ENCODE measurements at places on chromosomes 3 and 15.

DNA sequence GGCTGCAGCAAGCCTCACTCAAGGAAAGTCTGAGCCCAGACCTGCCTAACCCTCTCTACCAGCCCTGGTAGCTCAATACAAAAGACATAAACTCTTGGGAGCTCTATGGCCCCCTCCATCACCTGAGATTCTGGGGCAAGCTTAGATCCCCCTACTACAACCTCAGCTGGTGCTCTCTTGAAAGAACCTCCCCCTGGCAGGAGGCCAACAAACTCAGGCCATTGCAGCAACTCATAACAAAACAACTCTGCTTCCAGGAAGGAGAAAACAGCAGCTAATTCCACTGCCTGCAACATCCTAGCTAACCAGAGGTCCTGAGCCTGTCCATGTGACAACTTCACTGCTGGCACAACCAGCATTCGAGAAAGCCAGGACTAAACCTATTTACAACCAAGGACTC is 169.2 kb downstream of the ROBO1 start:
- no peak for DNase-seq

DNA sequence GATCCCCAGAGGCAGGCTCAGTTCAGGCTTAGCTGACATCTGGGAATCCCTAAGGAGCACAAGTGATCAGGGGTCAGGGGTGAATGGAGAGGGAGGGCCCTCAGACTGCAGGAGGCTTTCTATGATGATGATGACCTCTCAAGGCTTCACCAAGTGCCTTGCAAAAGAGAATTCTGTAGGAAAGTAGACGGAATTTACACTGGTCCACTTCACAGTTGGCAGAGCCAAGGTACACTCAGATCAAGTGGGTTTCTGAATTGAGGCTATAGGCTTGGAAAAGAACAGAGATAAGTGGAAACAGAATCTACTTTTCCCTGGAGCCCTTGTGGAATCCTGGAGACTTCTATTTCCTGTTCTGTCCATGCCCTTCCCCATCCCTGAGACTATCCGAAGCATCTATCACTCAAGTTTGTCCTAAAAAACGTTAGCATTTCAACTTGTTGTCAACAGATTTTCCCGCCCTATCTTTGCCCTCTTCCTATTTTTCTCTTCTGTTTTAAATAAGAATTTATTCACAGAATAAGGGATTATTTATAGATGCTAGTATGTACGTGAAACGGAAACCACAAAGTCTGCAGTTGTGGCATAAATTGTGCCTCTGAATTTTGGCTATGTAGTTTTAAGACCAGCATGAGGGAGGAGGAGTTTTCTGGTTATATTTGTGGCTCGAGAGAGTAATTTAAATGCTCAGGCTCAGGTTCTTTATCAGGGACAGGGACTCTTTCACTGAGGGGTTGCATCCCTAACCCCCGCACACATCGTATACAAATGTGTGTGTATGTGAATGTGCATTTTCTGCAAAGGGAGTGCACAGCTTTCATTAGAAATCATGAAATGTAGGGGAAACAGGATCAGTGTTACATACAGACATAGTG is 12.8 kb downstream of the GCSAM start:
- DNase-seq: no peak

GRCh38 chr3:47961036-47961435 is 55.2 kb downstream of the MAP4 start:
- no peak for DNase-seq

DNA sequence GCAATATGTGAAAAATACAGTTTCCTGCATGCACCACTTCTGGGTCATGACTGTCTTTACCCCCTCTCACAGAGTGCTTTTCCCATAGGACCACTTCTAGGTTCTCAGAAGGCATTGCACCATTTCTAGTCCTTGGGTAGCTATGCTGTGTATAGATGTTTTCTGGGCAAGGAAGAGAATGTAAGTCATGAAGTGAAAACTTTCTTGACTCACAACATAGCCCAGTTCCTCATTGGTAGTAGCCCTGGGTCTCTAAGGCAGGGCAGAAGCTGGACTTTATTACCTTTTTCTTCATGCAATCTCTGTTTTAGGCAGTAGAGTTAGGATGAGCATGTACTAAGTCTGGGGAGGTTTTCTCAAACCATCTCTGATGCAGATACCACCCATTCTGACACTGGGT is 203.1 kb downstream of the EPHB1 start:
- DNase-seq: no peak

DNA sequence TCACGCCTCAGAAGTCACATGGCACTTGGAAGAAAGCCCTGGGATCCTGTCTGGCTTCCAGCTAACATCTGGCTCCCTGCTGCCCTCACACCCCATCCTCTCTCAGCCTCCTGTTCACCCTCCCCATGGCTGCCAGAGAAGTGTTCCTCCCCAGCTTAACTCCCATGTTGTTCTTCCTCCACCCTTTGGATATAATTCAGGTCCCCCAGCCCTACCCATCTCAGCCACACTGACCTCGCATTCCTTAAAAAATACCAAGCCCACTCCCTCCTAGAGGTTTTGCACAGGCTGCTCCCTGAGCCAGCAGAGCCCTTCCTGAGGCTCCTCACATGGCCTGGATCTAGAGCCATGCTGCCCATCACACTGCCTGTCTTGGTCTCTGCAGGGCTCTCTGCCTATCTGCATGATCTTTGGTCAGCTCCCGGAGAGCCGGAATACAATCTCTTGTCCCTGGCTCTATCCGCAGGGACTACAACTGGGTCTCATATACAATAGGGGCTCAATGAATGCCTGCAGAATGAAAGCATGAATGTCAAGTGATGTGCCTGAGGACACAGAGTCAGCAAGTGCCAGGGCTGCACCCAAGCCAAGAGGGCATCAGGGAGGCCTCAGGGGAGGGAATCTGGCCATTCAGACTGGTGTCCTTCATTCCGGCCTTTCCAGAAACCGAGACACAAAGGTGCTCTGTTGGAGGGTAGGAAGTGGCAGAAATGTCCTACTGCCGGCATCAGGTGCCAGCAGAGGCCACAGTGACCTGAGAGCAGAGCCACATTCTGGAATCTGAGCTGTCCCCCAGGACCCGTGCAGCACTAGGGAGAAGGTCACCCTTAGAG is 3.8 kb upstream of the TKT start:
- no peak for DNase-seq

DNA sequence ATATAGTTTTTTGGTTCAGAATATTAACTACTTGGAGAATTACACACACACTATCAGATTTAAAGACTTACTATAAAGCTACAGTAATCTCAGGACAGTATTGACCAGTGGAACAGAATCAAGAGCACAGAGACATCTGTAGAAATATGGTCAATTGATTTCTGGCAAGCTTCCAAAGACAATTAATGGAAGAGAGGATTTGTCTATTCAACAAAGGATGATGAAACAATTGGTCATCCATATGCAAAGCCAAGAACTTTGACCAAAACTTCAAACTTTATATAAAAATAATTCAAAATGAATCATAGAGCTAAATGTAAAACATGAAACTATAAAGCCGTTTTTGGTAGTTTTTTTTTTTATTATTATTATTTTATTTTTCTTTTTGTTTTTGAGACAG is 29.8 kb upstream of the MB21D2 start:
- no peak for DNase-seq

GRCh38 chr15:52682781-52683180 is 3.6 kb upstream of the ATOSA start:
- DNase-seq: no peak

- no peak for DNase-seq
Measured at GRCh38 chr3:56772952-56773938, 28.5 kb downstream of the ARHGEF3 start.

DNA sequence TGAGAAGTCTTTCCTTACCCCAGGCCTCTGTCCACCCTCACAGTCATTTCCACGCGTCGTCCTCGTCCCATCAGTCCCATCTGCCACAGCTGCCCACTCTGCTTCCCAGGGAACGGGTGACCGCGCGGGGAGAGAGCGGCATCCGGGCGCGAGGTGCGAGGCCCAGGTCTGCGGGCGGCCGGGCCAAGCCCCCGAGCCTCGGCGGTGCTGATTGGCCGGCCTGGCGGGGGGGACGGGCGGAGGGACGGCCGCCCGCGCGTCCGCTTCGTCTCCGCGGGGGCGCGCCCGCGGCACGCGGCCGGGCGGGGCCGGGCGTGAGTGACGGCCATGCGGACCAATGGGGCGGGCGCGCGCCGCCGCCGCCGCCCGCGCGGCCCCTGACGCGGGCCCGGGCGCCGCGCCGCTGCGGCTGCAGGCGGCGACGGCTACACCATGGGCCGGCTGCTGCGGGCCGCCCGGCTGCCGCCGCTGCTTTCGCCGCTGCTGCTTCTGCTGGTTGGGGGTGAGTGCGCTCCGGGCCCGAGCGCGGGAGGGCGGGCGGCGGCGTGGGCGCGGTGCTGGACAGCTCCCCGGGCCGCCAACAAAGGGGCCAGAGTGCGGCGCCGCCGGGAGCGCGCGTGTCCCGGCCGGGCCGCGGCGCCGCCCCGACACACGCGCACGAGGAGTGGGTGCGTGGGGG is at the start of gene PODXL2:
PODXL2 (plus strand) TSS at position 398 of the 679 bp plus-strand sequence; CDS start at position 433, 35 bp downstream.
- DNase-seq: peak; percentile 79

GRCh38 chr3:13599887-13600450 is 51.0 kb downstream of the FBLN2 start:
- DNase-seq: no peak

GRCh38 chr3:117308756-117309155 is 599.2 kb downstream of the TUSC7 start:
- no peak for DNase-seq

DNA sequence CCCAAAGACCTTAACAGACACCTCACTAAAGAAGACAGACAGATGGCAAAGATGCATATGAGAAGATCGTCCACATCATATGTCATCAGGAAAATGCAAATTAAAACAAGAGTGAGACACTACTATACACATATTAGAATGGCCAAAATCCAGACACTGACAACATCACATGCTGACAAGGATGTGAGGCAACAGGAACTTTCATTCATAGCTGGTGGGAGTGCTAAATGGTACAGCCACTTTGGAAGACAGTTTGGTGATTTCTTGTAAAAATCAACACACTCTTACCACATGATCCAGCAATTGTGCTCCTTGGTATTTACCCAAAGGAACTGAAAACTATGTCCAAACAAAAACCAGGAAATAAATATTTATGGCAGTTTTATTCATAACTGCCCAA is 17.6 kb downstream of the CHDH start:
- DNase-seq: no peak

GRCh38 chr3:147422196-147422595 is 13.0 kb downstream of the ZIC1 start:
- DNase-seq: no peak

DNA sequence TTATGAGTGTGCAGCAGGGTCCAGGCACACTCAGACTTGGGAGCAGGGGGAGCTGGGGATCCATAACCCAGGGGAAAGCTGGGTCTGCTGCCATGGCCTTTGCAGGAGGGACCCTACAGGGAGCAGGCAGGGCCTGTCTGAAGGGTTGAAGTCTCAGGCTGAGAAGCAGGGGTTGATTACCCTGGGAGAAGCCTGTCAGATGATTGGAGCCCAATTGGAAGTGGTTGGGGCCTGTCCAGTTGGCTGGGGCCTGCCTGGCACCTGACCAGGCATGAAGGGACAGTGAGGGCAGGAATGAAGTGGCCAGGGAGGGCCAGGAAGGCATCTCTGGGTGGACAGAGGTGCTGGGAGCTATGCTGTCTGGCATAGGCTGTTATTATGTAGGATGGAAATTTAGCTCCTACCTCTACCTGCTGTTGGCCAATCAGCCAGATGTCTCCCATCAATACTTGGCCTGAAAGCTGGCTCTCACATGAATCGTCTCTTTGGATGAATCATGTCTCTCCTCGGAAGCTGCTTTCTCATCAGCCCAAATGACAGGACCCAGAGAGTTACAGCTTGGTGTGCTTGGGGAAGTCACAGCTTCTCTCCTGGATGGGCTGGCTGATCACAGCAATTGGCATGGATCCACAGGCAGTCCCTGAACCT is 27.4 kb upstream of the SLCO2A1 start:
- DNase-seq: no peak

GRCh38 chr3:125684199-125684598 is 88.9 kb upstream of the OSBPL11 start:
- no peak for DNase-seq

- DNase-seq: no peak
Measured at GRCh38 chr15:27928386-27928785, 170.7 kb downstream of the OCA2 start.

- DNase-seq: no peak
Measured at GRCh38 chr3:179149406-179149867, 1.3 kb downstream of the PIK3CA start.

GRCh38 chr3:29521751-29522150 is 240.9 kb downstream of the RBMS3 start:
- DNase-seq: no peak

- peak; percentile 33 for DNase-seq
Measured at GRCh38 chr3:181711325-181712135, at the start of gene SOX2. SOX2 (plus strand) TSS chr3:181711925; CDS start chr3:181712361, 436 bp downstream.

DNA sequence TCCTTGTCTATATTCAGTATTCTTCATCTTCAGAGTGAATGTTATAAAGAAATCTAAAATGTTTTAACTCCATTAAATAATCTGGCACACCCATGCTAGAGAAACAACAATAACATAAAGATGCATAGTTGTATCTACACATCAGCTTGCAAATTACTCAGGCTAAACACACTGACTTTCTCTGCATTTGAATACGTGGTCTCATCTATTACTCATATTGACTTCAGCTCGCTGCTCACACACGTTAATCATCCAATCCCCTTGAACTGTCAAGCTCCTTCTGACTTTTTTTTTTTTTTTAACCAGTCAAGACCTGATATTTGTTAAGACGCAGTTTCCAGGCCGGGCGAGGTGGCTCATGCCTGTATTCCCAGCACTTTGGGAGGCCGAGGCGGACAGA is 1137.3 kb upstream of the CADM2 start:
- DNase-seq: no peak

- DNase-seq: no peak
Measured at GRCh38 chr3:177463863-177464262, 266.6 kb upstream of the TBL1XR1 start.

GRCh38 chr3:8503461-8503860 is 1.8 kb downstream of the LMCD1 start:
- DNase-seq: no peak

- DNase-seq: no peak
Measured at GRCh38 chr15:68620721-68621527, 42.1 kb downstream of the CORO2B start.

DNA sequence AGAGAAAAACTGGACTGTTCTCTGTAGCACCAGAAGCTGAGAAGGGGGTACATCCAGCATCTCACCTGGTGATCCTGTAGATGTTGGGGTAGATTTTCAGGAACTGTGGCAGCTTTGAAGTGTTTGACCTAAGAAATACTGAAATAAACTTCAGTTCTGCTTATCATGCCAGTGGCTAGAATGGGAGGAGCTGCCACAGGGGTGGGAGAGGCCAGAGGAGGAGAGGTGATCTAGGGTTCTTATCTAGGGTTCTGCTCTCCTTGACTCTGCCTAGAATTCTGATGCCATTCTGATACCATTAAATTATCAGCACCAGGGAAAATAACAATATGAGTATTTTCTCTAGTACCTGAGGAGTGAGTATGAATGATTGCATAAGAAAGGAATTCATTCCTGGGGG is 10.2 kb upstream of the CPOX start:
- DNase-seq: no peak

GRCh38 chr3:71026634-71027578 is 556.6 kb downstream of the FOXP1 start:
- no peak for DNase-seq

- no peak for DNase-seq
Measured at GRCh38 chr15:95644100-95644875, 686.2 kb upstream of the NR2F2 start.

Measured in K562 (cell line).